Hindlimb muscle (tissue), 1 donor: ENCODE measurements at places on chromosomes 4 and X. TPM values are rescaled to one million over a fixed set of nuclear protein-coding genes. Genes with fewer than 3 reads are reported as not detected.
A peak's percentile ranks its signal among the peaks of the same experiment; 100 is the strongest.

DNA sequence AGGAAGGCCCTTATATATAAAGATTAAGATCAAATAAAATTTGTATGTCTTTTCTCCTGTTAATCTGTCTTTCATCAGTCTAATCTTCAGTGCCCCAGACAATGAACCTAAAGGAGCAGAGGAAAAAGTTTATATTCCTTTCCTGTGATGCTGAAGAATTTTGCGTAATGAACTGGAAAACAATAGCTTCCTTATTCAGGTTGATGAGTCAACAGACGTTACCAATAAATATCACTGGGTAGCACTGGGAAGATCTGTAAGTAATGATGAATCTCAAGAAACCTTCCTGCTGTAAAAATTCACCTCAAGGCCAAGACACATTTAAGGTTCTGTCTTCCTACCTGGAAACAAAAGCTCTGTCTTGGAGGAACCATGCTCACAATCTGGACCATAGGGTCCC is 25.5 kb downstream of the CDKN2AIP start:
- no peak for DNase-seq

DNA sequence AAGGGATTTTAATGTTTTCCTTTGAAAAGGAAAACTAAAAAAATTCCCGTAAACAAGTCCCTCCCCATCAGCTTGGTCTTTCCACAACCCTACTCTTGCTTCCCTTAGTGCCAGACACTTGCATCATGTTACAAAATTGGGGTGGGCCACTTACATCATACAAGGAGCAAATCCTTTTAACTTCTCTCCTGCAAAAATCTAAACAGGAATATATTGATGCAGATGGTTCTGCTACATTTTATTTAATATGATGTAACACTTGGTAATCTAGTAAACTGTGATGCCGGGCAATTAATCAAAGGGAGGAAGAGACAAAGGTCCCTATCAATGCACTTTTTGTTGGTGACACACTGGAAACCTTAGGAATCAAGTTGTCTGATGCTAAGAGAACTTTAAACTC is 125.3 kb downstream of the UBE2K start:
- peak; percentile 11 for DNase-seq

- no peak for DNase-seq
Observed at GRCh38 chrX:130296743-130297142, 28.0 kb upstream of the ZNF280C start.

DNA sequence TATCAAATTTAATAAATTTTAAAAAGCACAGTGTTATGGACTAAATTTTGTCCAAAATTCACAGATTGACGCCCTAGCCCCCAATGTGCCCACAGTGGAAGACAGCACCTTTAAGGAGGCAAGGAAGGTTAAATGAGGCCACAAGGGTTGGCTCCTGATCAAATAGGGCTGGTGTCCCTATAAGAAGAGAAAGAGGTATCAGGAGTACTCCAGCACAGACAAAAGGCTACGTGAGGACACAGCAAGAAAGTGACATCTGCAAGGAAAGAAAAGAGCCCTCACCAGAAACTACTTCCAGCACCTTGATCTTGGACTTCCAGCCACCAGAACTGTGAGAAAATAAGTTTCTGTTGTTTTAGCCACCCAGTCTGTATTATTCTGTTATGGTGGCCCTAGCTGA is 48.8 kb downstream of the FAM13A start:
- no peak for DNase-seq

DNA sequence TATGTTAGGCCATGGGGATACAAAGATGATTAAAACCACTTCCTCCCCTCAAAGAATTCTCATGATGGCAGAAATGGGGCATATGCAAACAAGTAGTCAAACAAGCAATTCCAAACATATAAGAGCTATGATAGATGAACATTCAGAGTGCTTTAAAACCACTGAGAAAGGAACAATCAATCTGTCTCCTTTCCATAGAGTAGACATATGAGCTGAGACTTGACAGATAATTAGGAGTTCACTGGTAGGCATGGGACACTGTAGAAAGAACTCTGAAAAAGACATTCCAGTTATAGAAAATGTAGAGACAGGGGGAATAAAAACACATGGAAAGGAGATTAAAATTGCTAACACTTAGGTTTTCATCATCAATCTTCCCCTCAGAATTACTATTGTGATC is 372.8 kb downstream of the KLHL4 start:
- DNase-seq = no peak

- DNase-seq = no peak
Observed at GRCh38 chrX:48592971-48593370, 4.3 kb upstream of the WDR13 start.

Gene RAB33A
- 0.36 TPM for polyA plus RNA-seq

Gene CLDN2
- 0.48 TPM for polyA plus RNA-seq

Gene HPGD
- 6.1 TPM for polyA plus RNA-seq

Gene GAGE2A
- not detected for polyA plus RNA-seq
